ENCODE measurements at places on chromosomes 13 and 19.

DNA sequence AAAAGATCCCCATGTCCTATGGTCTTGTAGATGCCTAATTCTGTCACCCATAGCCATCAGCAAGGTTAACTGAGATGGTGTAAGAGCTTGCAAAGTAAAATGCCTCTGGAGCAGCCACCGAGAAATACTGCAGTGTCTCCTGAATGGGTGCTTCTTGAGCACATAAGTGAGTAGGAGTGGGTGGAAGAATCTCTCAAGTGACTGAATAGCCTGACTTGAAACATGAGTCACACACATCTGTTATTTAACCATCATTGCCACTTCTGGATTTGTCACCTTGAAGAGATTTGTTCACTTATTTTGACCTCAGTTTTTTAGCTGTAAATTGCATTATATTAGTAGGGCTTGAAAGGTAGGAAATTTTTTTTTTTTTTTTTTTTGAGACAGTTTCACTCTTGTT is 2.3 kb downstream of the ZNF714 start:
- DNase-seq, result no peak

DNA sequence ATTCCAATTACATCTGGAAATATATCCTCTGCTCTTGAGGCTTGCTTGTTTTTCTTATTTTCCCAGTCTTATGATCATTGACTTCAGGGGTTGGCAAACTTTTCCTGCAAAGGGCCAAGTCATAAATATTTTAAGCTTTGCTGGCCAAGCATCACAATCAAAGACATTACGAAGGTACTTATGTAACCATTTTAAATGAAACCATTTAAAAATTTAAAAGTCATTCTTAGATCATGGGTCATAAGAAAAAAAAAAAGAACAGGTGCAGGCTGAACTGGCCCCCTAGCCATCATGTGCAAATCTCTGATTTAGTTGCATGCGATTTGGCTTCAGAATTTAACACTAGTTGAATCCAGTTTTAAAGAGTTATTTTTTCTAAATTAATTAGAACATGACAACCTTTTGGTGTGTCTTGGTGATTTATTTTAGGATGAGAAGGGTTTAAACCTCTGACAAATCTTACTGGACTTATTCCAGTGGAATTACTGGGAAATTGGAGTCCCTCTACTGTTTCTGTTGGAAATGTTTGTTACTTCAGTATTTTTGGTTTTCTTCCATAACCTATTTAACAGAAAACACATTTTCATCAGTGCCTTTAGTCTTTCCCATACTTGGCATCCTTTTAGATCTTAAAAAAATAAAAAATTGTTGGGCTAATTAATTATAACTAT is 148.1 kb downstream of the NHLRC3 start:
- DNase-seq, result no peak

GRCh38 chr13:109870274-109870673 is 83.9 kb upstream of the IRS2 start:
- DNase-seq, result no peak

- DNase-seq, result no peak
Observed at GRCh38 chr13:76014406-76015318, 378.5 kb downstream of the LMO7 start.

DNA sequence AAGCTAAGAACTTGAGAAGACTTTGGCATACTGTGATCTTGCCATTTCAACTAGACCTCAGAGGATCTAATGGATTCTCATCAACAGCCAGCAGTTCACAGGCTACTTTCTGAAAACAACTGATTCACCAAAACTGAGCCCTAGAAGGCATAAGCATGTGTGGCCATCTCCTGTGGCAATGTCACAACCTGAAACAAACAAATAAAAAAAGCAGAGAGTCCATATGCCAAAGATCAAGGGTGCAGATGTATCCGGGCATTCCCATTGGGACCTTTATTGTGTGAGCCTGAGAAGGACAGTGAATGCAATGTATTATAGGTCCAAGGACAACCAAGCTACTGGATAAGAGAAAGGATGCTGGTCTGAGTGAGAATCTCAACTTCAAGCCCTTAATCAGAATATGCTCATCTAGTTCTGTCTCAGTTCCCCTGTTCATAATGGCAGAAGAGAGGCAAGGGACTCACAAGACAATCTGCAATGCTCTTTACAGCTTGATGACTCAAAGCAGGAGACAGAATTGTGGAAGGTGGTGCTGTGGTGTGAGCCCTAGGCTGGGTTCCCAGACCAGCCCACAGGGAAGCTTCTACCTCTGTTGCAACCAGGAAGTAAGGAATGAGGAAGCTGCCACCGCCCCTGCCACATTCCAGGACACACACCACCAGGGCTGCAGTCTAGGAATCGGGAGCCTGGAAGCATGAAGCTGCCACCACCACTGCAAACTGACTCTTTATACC is 133.7 kb downstream of the RAP2A start:
- no peak for DNase-seq

DNA sequence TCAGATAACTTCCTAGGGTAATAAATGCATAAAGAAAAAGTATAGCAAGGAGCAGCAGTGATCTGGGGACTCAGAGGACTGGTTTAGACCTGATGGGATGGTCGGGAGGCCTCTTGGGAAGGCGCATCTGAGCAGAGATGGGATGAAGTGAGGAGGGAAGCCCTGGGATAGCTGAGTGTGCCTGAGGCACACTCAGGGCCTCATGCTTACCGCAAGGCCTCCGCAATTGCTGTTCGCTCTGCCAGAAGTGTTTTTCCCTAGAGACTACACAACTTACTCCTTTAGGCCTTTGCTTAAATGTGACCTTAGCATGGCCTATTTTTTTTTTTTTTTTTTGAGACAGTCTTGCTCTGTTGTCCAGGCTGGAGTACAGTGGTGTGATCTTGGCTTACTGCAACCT is 4.1 kb upstream of the DLL3 start:
- no peak for DNase-seq

DNA sequence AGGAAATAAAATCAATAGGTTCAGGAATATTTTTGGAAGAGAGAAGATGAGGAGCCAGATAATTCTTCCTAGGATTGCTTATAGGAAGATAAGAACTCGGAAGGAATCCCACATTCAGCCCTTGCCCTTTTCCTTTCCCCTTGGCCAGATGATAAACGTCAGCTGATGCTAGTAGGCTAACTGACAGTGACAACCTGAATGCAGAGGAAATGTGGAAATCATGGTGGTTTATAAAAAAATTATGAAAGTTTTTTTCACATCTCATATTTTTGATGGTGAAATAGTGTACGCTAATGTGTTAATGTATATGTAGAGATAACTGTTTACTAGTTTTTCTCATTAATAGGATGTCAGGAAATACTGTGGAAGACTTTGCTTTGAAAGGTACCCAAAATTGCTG is 56.9 kb downstream of the EDNRB start:
- no peak for DNase-seq

DNA sequence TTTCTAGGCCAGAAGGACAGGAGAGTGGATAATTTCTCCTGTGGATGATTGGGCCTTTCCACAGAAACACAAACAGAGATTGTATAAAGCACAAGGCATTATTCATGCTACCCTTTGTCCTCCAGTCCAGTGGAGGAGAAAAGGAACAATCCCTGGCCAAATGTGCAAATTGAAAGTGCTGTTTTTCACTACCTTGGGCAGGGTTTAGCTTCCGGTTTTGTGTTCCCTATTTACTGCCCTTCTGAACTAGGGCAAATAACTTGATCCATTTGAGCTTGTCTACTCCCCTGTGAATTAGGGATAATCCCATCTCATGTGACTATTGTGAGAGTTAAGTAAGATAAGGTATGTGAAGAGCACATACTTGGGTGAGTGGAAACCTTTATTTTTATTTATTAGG is 13.3 kb downstream of the PDX1 start:
- no peak for DNase-seq

DNA sequence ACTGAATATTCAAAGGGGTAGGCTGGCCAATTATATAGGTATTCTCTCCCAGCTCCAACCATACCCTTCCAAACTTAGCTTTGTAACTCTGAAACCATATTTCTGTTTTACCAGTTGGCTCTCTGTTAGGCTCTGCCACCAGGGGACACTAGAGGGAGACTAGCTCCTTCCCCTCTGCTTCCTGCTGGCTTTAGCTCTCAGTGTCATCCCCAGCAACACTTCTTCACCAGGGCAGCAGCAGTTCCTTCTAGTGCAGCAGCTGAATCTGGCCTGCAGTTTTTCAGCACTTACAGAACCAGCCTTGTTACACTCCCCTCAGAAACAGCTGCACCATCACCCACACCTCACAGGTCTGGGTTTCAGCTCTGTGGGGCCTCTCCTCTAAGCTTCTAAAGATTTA is 51.0 kb upstream of the DOCK9 start:
- DNase-seq, result no peak

GRCh38 chr19:1717970-1718264 is 35.4 kb upstream of the ONECUT3 start:
- no peak for DNase-seq

DNA sequence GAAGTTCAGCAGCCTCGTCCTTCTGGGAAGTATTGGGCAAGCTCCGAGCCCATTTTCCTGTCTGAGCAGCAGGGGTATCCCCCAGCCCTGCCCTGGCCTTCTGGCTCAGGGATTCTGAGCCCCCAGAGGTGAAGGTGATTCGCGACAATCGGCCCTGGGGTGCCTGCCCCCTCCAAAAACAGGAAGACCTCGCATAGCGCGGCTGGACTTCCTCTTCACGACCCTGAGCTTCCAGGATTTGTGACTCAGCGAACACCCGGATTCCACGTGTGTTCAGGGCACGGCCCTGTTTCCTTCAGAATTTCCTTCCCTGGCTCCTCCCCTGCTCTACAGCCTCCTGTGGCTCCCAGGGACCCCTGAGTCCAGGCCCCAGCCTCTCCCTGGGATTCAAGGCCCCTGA is at the start of gene SEMA6B:
Gene SEMA6B (minus strand): TSS at position 116 of the 400 bp plus-strand sequence. CDS start 1,227 bp downstream, outside the sequence.
- DNase-seq, result no peak

DNA sequence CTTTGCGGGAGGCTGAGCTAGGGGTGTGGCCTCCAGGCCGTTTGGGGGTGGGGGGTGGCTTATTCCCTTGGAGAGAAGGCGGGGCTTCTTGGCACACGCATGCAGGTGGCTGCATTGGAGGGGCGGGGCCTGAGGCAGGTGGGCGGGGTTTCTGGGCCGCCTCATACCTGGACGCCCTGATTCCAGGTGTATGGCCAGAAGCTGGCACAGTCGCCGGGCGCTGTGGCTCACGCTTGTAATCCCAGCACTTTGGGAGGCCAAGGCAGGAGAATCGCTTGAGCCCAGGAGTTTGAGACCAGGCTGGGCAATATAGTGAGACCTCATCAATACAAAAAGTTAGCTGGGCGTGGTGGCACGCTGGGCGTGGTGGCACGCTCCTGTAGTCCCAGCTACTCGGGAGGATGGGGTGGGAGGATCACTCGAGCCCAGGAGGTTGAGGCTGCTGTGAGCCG is 7.8 kb downstream of the ABCA7 start:
- DNase-seq, result no peak
